ENCODE measurements at places on chromosomes 5 and 9.

DNA sequence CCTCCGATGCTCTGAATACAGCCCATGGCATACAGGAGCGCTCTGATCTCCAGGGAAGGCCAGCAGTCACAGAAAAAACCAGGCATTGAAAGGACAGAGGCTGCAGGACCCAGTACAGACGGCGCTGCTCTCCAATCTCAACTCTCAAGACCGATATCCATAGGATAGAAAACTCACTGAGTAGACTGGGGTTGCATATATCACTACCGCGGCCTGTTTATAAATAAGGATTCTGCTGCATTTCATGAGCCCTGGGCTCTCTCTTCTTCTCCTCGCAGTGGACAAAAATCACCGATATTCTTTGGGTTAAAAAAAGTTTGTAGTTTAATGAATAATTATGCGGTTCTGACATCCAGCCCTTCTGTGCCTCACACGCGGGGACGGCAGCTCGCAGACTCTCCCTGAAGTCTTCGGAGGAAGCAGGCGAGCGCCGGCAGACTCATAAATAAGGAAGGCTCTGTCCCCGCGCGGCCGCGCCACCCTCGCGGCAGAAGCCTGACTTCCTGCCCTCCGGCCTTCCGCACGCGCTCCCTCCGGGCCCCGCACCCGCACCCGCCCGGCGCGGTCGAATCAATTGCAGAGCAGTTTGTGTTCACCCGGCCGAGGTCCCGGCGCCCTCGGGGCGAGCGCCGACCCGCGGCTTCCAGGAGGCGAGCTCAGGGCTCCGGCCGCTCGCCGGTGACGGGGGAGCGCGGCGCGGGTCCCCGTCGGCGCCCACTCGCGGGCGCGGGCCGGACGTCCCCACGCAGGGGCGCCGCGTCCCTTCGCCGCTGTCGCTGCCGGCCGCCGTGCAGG, at the start of gene FAM78A:
Gene FAM78A (minus strand): TSS at position 417 of the 795 bp plus-strand sequence. CDS start 331 bp downstream, at position 86.
- peak; percentile 74 for DNase-seq

DNA sequence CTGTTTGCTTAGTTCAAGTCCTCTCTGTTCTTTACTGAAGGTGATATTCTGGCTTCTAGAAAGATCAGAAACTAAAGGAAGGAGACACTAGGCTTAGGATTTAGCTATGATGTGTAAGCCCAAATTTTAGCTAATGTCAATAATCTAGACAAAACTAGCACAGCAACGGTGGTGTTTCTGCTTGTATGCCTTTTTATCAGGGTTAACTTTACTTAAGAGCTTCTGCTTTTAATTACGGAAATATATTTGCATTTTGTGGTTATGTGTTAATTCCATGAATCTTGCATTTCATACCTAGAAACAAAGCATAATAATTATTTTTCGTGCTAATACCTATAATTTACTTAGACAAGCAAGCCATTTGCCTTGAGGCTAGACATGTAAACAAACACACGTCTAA, 96.1 kb downstream of the PAX5 start:
- no peak for DNase-seq

GRCh38 chr5:107894361-107894760, 223.6 kb upstream of the EFNA5 start:
- no peak for DNase-seq

- DNase-seq = no peak
Measured at GRCh38 chr9:94734054-94734754, 7.7 kb downstream of the AOPEP start.

DNA sequence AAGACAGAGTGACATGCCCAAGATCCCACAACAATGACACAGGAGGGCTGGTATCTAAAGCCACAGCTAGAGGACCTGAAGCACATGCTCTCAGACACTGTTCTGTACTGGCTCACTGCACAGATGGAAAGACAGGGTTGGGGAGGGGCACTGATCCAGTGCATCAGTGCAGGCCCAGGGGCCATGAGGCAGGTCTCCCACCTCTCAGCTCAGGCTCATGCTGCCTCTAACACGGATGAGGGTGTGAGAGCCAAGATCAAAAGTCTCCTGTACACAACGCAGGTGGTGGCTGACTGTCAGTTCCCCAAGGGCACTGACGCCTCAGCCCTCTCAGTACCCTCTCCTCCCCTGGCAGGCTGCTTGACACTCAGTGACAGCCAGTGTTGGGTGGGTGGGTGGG, 10.9 kb downstream of the RAPGEF1 start:
- no peak for DNase-seq

- DNase-seq = no peak
Measured at GRCh38 chr5:154587123-154588026, 109.3 kb upstream of the HAND1 start.

DNA sequence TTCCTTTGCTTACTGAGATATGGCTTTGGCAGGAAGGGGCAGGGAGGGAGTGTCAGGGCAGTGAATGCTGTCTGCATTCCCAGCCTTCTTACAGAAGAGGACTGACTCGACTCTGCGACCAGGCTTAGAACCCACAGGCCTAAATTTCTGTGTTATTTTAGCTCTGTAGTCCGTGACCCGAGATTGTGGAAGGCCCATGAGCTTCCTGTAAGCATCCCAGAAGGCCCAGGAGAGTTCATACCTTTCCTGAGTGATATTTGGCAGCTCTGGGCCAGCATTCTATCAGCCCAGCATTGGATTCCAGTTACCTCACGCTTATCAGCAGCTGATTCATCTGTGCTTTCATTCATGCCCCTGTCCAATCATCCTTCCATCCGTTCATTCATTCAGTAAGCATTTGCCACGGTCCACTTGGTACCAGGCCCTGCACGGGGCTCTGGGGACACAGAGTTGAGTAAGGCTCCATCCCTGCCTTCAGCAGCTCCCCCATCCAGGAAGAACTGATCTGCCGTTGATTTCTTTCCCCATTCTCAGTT, 28.2 kb upstream of the RPL26L1 start:
- DNase-seq = no peak

- DNase-seq = no peak
Measured at GRCh38 chr9:87517732-87518131, 20.1 kb downstream of the DAPK1 start.

GRCh38 chr5:138975098-138975847, 100.1 kb upstream of the LRRTM2 start:
- no peak for DNase-seq
